ENCODE measurements at places on chromosomes 11 and 22.

GRCh38 chr11:46905806-46906205, 12.5 kb downstream of the LRP4 start:
- DNase-seq: no peak

DNA sequence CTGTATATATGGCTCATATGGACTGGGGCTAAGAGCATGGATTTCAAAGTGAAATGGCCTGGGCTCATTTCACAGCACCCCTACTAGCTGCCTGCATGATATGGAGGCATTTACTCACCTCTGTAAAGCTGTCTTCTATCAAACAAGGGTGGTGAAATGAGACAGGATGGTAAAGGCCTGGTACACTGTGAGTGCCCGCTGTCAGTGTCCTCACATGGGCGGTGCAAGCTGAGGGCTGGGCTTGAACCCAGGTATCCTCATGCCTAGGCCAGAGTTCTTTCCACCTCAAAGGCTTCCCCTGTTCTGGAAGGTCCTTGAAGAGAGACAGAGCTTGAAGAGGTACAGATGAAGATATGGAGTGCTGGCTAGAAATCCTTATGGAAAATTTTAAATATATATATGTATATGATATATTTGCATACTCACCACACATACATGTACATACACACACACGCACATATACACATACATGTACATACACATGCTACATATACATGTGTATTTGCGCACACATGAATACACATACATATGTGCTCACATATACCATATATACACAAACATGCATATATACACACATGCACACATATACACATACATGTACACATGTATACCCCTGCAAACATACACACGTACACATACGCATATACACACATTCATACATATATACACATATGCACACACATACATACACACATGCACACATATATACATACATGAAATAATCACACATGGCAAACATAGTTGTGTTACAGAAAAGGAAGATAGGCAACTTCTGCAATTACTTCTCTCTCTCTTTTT, 44.7 kb downstream of the MICAL2 start:
- DNase-seq: no peak

DNA sequence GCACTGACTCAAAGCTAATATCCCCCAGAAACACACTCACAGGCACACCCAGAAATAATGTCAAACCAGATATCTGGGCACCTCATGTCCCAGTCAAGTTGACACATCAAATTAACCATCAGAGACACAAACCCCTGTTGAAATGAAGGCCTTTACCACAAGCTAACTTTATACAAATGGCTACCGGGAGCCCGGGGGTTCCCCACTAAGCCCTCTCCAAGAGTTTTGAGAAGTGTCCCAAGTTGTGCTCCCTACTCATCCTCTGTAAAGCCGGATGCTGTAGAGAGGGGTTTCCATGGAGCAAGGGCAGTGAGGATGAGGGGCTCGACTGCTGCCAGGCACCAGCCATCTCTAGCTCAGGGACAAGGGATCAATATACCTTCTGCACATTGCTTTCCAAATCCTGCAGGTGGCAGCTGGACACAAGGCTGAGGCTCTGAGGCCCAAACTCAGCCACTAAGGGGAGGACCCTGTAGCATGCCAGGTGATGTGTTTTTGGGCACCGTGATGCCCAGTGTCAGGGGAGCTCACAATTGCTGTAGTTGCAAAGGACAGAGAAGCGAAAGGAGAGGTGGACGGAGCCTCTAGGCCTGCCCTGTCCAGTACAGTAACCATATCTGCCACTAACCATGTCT, 145.7 kb downstream of the TTC17 start:
- DNase-seq: peak; percentile 1

DNA sequence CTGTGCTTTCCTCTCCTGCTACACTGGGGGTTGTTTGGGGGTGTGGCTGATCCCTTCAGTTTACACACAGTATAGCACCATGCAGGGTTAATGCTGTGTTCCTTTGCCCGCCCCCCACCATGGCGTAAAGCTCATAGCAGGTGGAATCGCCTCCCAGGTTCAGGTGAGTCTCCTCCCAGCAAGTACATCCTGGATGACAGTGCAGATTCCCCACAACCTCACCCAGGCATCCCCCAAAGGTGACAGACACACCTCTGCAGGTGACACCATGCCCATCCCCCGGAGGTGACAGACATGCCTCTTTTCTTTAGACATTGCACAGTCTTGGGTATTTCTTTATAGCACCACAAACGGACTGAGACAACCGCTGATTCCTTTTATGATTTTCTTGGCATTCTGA, 343.7 kb downstream of the BRD1 start:
- DNase-seq: no peak

- no peak for DNase-seq
Measured at GRCh38 chr11:76161261-76161961, 44.9 kb downstream of the WNT11 start.

DNA sequence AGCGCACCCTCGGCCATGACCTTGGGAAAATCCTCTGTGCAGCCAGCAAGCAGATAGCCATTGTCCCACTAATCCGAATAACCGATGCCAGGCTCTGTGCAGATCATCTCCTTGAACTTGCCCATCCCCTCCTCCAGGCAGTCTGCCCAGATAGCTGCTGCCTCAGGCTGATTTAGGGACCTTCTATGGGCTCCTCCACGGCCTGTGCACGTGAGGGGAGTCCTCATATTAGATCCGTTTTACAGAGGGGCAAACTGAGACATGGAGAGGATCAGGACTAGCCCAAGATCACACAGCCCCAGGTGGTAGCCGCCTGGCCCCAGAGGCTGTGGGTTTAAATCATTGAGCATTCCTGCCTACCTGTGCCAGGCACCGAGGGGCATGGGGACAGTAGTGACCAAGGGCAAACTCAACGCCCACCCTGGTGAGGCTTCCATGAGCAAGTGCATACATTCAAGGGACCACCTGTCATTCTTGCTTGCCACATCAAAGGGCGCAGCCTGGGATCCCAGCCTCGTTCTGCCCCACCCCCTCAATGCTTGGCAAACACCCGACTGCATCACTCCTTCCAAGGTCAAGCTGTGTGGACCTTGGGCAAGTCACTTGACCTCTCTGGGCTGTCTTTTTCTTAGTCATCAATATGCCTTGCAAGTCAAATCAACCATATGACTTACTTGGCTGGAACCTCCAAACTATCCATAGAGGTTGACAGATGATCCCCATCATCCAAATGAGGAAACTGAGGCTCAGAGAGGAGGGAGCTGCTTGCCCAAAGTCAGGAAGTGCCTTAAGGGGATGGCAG, 131.6 kb downstream of the MN1 start:
- no peak for DNase-seq

DNA sequence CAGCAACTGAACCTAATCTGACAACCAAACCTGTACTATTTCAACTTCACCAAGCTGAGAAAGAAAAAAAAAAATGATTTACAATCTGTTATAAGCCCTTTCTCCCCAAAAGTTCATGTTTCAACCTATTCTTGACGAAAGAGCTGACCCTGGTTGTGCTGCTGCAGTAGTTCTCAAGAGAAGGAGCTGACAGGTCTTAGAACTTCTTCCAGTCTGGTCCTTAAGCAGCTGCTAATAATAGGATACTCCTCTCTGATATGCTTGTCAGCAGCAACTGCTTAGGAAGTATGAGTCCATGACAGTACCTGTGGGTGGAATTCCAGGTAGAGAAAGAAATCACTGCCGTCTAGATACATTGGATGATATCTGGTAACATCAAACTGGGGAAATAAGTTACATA, 735.1 kb upstream of the CCDC90B start:
- no peak for DNase-seq

- DNase-seq: no peak
Measured at GRCh38 chr11:128155590-128155989, 431.8 kb downstream of the ETS1 start.

DNA sequence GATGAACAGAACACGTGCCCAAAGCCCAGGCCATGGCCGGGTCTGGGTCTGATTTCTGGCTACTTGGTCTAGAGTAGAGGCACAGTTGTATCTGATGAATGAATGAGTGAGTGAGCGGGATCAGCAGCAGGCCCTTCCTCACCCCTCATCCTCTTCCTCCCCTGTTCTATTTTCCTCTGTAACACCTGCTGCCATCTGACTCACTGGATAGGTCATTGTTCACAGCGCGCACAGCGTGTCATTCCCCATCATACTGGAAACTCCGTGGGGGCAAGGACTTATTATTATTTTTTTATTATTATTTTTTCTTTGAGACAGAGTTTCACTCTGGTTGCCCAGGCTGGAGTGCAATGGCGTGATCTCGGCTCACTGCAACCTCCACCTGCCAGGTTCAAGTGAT, 13.9 kb downstream of the NCF4 start:
- no peak for DNase-seq

GRCh38 chr22:19822301-19823117, 32.2 kb downstream of the GNB1L start:
- DNase-seq: no peak

GRCh38 chr11:34209809-34210208, 104.4 kb downstream of the NAT10 start:
- DNase-seq: no peak

- no peak for DNase-seq
Measured at GRCh38 chr11:63012430-63012829, 3.2 kb downstream of the SLC22A8 start.

GRCh38 chr22:31173386-31174145, 13.6 kb downstream of the RNF185 start:
- DNase-seq: no peak

- DNase-seq: no peak
Measured at GRCh38 chr11:18014876-18015275, 2.0 kb upstream of the SERGEF start.
